ENCODE measurements at places on chromosomes 1 and 21.

DNA sequence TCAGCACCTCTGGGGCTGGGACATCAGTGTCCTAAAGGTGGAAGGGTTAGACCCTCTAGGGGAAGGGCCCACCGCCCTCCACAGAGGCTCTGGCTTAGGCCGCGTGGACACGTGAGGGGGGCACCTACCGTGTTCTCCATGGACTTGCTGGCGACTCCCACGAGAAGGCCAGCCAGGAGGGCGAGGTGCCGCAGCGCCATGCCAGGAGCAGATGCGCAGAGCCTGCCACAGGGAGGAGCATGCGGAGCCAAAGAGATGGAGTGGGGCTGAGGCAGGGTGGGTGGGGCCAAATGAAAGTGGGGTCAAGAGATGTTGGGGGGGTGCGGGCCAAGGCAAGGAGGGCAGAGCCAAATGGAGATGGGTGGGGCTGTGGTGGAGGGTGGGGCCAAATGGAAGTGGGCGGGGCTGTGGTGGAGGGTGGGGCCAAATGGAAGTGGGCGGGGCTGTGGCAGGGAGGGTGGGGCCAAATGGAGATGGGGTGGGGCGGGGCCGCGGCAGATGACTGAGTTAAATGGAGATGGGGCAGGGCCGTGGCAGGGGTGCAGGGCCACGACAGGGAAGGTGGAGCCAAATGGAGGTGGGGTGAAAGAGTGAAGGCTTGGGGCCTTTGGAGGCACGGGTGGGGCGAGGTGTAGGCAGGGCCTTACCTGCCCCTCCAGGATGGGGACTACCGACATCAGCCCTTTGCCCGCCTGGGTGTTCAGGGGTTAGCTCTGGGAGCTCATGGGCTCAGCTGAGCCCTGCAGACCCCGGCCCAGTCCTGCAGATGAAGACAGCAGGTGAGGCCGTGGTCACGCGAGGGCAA, 17.4 kb upstream of the RNF223 start:
- DNase-seq = no peak

- DNase-seq = no peak
Measured at GRCh38 chr1:148354284-148354912, 128.7 kb downstream of the PPIAL4G start.

- DNase-seq = no peak
Measured at GRCh38 chr21:44397431-44398031, 44.1 kb downstream of the TRPM2 start.

- no peak for DNase-seq
Measured at GRCh38 chr1:24385160-24385940, 28.2 kb downstream of the STPG1 start.

DNA sequence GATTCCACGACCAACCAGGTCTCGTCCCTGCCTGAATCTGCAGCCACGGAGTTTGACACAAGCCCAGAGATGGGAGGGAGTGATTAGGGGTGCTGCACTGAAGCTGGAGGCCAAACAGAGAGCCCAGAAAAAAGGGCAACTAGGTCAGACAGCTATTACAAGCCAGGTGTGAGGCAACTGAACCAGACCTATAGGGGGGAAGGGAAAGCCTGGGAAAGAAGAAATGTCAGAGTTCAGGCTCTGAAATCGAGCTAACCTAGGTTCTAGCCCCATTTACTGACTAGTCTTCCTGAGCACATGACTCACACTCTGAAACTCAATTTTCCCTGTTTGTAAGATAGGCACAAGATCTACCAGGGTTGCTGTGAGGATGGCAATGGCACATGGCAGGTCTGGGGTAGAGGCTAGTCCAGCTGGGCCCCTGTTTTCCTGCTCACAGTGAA, 1.7 kb downstream of the DHCR24 start:
- DNase-seq = no peak

GRCh38 chr1:219566951-219567947, 45.7 kb downstream of the ZC3H11B start:
- DNase-seq = no peak

GRCh38 chr1:197951089-197951488, 33.9 kb downstream of the LHX9 start:
- DNase-seq = no peak

GRCh38 chr1:210477328-210477924, 148.7 kb downstream of the HHAT start:
- DNase-seq = no peak

Measured in activated gamma-delta T cell treated with anti-CD3 and anti-CD28 coated beads, Interleukin-2, amount 50 U/mL, for 16 hours (primary cell).